Activated CD8-positive, alpha-beta memory T cell treated with anti-CD3 and anti-CD28 coated beads, Interleukin-2, amount 50 U/mL, for 48 hours (primary cell): ENCODE measurements at places on chromosomes 16 and 17.
A peak's percentile ranks its signal among the peaks of the same experiment; 100 is the strongest.

GRCh38 chr17:41446806-41447205 is 6.0 kb upstream of the KRT38 start:
- no peak for DNase-seq

DNA sequence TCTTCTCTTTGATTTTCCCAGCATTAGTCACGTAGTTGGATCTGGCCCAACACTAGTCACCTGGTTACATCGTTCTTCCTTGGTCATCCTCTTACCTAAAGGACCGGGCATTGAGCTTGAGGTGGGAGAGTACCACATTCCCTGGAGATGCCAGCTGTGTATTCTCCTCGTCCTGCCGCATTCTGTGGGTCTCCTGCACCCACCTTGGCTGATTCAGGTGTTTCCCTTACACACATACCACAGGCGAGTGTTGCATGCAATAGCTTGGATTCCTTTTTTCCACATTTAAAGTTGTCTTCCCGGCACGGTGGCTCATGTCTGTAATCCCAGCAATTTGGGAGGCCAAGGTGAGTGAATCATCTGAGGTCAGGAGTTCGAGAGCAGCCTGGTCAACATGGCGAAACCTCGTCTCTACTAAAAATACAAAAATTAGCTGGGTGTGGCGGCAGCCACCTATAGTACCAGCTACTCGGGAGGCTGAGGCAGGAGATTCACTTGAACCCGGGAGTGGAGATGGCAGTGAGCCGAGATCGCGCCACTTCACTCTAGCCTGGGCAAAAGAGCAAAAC is 21.6 kb upstream of the CLEC18C start:
- DNase-seq: no peak

- DNase-seq: no peak
Observed at GRCh38 chr16:87047221-87048037, 269.8 kb downstream of the C16orf95 start.

DNA sequence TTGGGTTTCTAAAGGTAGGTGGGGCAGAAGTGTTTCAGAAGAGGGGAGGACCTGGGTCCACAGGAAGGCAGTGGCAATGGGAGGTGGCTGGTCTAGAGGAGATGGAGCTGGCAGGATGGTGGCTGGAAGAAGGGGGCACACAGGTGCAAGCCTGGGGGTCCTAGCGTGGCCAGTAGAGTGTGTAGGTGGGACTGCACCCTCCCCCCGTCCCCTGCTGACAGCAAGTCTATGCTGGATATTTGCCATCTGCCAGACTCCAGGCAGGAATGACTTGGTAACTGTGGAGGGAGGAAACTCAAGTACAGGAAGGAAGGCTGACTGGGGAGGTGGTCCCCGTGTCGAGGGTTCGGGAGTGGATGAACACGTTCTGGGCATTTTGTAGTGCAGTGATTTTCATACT is 8.6 kb downstream of the MED9 start:
- no peak for DNase-seq

DNA sequence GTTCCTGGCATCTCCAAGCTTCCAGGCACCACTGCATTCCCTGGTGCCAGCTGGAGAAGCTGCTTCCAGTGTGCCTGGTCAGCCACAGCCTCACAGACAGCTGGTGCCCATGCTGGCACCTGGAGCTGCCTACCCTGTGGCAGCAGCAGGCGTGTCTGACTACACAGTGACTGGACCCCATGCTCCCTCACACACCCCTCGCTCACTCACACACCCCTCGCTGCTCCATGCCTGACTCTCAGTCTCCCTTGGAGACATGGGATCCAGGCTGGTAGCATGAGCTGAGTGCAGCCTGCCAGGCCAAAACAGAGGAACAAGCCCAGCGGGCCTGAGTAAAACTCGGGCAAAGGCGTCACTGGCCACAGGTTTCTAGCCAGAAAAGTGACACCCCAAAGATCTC is 59.1 kb upstream of the SMIM36 start:
- DNase-seq: no peak

DNA sequence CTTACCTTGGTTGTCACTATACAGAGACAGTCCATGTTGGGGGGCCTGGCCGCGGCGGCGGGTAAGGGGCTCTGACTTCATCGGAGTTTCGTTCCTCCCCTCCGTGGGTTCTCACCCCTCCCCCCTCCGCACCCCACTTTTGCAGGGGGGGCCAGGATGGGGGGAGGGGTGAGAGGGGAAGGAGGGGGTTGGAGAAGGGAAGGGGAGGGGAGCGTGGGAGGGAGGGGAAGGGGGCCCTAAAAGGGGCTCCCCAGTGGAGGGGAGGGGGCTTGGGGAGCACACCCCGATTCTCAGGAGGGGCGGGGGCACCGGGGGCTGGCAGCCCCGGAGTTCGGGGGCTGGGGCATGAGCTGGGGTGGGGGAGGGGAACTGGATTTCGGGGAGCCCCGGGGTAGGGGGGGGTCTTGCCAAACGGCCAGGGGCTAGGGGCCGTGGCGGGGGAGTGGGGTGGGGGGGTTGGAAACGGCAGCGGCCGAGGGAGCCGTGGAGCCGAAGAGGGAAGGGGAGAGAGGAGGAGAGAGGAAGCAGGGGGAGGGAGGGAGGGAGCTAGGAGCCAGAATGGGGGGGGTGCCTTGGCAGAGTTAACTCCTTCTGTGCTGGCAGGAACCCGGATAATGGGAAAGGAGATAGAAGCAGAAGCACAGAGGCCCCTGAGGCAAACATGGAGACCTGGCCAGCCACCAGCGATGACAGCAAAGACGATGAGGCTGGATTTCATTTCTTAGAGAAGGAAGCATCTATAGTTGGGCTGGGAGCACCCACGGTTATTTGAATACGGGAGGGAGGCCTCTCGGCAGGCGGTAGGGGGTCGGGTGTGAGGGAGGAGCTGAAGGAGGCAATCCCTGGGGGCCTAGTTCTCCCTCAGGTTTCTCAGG is 2.3 kb downstream of the DLG4 start:
- no peak for DNase-seq

GRCh38 chr17:57517273-57517631 is 227.8 kb downstream of the CCDC182 start:
- no peak for DNase-seq

GRCh38 chr17:3543453-3543852 is 14.2 kb downstream of the TRPV3 start:
- DNase-seq: no peak

- no peak for DNase-seq
Observed at GRCh38 chr16:81734632-81735434, 44.3 kb upstream of the PLCG2 start.

- DNase-seq: no peak
Observed at GRCh38 chr17:721540-721937, 6.9 kb upstream of the VPS53 start.

DNA sequence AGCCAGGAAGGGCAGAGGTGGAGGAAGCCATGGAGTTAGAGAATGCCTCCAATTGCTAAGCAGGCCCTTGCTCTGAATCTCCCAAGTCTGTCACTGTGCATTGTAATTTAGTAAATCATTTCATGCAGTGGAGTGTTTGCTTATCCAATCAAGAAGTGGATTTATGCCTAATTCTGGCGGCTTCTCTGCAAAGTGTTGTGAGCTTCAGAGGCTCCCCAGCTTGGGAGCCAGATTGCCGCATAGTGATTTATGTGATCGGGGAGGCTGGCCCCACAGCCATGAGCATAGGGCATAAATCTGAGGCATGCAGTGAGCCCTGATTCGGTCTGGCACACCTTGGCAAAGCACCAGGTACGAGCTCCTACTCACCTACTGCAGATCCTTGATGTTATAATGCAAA is 520.8 kb downstream of the HS3ST4 start:
- DNase-seq: no peak

DNA sequence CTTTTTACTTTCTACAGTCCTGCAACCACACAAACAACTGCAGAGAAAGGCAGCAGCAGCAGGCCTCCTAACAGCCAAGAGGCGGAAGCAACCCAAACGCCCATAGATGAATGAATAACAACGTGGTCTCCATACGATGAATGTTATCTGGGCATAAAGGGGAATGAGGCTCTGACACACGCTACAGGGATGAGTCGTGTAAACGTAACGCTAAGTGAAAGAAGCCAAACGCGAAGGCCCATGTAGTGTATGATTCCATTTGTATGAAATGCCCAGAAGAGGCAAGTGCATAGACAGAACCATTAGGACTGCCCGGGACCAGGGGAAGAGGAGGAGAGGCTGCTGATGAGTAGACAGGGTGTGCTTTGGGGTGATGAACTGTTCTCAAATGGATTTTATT is 94.8 kb upstream of the DNAH17 start:
- no peak for DNase-seq

DNA sequence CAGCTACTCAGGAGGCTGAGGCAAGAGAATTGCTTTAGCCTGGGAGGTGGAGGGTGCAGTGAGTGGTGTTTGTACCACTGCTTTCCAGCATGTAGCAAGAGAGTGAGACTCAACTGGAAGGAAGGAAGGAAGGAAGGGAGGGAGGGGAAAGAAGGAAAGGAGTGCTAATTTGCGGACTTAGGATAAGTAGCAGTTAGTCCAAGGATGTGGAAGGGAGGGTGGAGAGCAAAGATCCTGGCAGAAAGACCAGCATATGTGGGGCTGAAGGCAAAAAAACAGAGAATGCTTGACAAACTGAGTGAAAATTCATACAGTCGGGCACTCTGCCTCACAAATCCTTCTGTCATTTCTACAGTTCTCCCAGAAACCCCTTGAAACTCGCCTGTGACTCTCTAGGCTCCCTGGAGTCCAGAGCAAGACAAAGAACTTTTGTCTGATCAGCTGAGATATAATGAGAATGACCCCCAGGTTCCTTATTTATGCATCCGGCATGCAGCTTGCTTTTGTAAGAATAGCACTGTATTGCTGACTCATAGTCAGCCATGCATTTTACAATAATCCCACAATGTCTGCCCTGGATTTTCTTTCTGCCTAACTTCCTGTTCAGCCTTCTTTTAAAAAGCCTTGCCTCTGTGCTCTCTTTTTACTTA is 31.5 kb downstream of the CDK5RAP3 start:
- DNase-seq: no peak

- DNase-seq: peak; percentile 64
Observed at GRCh38 chr16:89257281-89257731, 39.8 kb downstream of the ZNF778 start.

DNA sequence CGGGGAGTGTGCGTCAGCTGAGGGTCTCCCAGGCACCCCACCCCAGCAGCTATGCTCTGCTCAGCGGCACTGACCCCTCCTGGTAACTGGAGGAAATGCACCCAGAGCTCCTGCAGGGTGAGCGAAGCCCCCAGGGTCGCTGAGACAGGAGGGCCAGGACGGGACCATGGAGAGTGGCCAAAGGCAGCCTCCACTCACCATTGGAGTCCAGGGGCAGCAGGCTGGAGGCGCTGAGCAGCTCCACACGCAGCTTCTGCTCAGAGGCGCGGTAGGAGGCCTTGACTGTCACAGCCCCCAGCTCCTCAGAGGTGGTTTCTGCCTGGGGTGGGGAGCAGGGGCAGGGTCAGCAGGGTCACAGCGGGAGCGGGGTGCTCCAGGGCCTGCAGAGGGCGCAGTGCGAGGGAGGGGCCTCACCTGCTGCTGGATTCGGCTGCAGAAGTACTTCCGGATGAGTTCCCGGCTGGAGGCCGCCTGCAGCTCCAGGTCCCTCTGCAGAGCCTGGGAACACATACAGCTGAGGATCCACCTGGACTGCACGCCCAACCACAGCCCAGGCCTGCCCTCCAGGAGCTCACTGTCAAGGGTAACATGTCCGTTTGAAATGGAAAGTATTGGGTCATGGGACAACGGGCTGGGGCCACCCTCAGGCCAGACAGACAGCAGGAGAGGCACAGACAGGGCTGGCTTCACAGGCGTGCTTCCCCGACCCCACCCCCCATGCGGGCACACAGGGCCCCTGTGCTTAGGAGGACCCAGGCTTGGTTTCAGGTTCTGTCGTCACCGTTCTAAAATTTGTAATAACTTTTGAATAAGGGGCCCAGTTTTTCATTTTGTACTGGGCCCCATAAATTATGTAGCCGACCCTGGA is 13.8 kb downstream of the UNC13D start:
- DNase-seq: peak; percentile 74

- no peak for DNase-seq
Observed at GRCh38 chr17:31496601-31497000, 105.1 kb downstream of the RAB11FIP4 start.

DNA sequence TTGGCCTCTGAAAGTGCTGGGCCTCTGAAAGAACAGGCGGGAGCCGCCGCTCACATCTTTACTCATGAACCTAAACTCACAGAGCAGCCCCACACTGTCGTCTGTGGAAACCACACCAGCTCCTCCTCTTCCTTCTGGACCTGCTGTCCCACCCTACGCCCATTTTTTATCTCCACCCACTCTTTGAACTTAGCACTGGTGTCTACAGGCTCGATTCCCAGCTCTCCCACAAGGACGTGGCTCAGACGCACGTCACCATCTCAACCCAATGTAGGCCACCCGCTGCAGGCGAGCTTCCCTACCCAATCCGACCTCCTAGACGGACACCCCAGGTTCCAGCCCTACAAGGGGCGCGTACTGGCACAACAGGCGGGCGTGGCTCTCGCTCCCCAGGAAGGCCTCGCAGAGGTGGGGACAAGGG is 62.2 kb downstream of the NXN start:
- no peak for DNase-seq

GRCh38 chr16:58284469-58284868 is 10.4 kb downstream of the PRSS54 start:
- no peak for DNase-seq

DNA sequence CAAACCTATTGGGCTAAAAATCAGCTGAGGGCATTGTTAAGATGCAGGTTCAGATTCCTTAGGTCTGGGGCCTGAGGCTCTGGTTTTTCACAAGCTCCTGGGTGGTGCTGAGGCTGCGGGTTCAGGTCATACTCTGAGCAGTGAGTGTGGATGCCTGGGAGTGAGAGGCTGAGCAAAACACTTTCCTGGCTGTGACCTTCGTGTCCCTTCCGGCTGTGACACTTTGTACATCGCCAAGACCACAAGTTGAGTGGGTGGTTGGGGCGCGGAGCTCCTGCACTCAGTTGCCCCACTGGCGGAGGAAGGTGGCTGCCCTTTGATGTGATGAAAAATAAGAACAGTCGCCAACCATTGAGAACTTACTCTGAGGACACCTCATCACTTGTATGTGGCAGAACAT is 24.8 kb downstream of the CCR7 start:
- peak; percentile 84 for DNase-seq

- DNase-seq: no peak
Observed at GRCh38 chr17:16878084-16878483, 93.8 kb downstream of the TNFRSF13B start.

- DNase-seq: no peak
Observed at GRCh38 chr17:1153795-1154546, 25.8 kb downstream of the ABR start.

DNA sequence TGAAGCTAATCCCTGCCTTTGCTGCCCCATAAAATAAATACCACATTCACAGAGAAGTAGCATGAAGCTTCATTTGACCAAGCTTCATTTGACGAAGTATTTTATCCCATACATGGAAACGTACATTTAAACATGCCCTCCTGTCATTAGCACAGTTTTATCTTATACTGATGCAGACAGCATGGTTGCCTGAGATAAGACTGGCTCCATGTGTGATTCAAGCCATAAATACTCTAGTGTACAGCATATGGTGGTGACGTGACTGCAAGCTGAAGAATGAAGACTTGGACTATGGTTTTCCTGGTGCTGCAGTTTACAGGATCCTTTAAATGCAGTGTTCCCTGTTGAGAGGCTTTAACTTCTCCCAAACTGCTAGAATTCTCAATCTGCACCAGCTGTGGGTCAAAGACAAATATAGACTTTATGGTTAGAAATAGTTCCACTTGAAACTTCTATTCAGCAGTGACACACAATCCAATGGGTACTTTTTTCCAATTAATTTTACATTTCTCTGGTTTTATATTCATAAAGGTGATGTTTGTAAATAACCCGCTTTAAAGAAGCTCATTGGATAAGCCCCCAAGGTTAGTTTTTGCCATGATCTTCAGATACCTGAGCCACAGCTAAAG is 64.9 kb downstream of the CYB561 start:
- no peak for DNase-seq
